ENCODE measurements at places on chromosomes 2 and 18. TPM values are rescaled to one million over a fixed set of nuclear protein-coding genes. Genes with fewer than 3 reads are reported as not detected.

- no peak for DNase-seq
Measured at GRCh38 chr2:5315512-5315911, 376.7 kb upstream of the SOX11 start.

The CFLAR gene
- total RNA-seq = 80.4 TPM

The CCDC74B gene
- total RNA-seq = 3.1 TPM

The PLEKHM3 gene
- total RNA-seq = 17.2 TPM

DNA sequence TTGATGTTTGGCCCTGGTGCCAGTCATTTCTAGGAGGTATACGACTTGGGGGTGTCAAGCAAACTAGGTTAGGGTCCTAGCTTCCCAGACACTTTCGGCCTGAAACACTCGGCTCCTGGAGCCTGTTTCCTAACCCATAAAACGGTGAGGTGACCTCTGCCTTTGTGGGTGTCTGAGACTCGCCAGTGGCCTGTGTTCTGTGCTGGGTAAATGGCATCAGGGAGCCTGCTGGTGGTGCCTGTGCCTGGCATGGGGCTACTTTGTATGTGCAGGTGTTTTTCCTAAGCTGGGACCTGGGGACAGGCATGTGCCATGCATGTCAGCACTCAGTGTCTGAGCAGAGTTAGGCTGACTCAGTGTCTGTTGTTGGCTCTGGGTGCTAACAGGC is 139.2 kb downstream of the GLI2 start:
- no peak for DNase-seq

DNA sequence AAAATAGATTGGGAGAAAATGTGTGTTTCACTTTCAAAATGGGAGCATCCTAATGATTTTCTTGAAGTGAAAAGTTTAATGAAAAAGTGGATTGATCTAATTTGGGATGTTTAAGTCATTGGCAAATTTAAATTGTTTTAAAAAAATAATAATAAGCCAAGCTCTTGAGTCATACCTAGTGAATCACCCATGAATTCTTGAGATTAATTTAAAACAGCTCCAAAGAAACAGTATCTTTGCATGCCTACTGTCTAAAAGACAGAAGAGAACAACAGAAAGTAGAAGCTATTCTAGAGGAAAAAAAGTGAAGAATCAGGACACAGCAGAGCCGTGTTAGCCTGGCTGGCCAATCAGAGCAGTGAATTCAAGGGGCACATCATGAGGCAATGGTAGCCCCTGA is 7.7 kb downstream of the ACVR1C start:
- DNase-seq = no peak

DNA sequence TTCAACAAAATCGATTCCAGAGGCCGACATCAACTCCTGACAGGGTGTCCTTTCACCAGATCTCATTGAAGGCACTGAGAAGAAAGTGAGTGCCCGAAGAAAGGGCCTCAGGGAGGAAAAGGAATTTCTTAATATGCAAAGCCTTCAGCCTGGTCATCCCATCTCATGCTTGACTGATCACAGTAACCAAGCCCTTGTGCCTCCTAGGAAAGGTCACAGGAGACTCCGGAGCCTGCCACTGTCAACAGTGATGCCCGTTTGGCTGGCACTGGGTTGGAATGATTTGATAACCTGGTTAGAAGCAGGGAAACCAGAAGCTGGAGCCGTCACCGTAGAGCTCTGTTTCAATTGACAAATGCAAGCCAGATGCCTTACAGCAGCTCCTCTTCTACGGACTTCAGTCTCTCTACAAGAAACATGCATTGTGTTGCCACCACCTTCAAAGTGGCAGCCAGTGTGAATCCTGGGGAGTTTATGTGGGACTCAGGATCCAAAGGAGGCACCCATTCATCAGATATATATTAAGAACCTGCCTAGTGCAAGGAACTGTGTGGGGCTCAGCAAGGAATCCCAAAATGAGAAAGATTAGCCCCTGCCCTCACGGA is 24.6 kb downstream of the COX7A2L start:
- no peak for DNase-seq

Measured in fibroblast of lung (primary cell).